ENCODE measurements at places on chromosomes 6 and 20. TPM values are rescaled to one million over a fixed set of nuclear protein-coding genes. Genes with fewer than 3 reads are reported as not detected.

Gene GATA5
- not detected for total RNA-seq

Gene GPRC6A
- total RNA-seq, result not detected

Gene EFCAB8
- total RNA-seq, result not detected

Gene CD24
- 943 TPM for total RNA-seq

Data from parietal lobe (tissue), 2 donors.